AG04450 (cell line): ENCODE measurements at places on chromosomes 5 and 9. TPM values are rescaled to one million over a fixed set of nuclear protein-coding genes. Genes with fewer than 3 reads are reported as not detected.

DNA sequence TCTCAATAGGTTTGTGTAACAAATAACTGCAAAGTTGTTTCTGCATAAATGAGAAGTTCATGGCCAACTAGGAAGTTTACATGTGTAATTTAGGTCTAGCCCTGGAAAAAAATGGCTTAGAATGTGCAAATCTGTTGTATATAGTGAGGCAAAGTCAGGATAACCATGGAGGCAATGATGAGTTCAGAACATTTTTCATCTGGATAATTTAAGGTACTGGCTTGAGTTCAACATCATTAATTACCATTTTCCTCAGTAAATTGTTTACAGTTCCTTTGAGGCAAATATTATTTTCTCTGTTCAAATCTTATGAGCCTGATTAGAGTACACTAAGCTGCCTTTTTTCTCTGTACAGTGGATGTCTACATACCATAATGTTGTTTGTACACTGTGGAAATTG is 1259.0 kb upstream of the NUDT12 start:
- DNase-seq, result no peak

DNA sequence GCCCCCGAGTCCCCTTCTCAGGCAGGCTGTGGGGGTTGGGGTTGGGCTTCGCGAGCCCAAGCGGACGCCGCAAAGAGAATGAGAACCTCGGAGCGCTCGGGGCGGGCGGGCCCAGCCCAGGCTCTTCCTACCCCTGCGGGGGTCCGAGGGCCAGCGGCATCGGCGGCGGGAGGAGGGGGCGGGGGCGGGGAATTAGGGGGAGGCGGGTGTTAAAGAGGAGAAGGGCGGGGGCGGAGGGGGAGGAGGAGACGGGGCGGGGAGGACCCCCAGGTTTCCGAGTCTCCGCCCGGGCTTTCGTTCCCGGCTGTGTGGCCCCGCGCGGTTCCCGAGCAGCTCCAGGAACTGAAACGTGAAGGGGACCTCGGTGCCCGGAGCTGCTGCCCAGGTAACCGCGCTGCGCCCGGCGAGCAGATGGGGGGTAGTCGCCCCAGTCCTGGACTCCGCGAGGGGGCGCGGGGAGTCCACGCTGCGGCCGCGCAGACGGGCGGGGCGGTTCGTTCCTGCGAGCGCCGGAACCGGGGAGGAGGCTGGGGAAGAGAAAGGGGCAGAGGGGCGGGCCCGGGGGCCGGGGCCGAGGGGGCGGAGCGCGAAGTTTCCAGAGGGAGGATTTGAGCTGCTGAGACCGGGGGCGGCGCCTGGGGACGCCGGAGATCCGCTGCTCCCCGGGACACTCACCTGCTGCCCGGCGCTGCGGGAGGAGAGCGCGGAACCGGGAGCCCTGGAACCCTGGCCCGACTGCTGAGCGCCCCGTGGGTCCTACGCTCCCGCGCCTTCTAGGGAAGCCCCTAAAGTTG is 38.4 kb upstream of the PLEKHG4B start:
- DNase-seq, result no peak

DNA sequence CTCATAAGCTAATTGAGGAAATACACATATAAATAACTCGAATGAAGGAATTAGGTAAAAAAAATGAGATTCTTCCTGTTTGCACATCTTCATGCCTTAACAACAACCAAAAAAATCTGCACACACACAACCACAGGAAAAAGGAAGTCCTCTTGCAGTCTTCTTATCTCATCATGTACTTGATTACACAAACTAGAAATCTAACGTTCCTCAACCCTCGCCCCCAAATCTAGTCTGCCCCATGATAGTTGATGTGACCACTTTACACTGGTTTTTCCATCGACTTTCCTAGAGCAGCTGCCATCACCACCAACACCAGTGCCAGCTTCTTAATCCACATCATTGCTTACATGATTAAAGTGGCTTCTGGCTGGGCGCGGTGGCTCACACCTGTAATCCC is 31.2 kb upstream of the RNU6ATAC start:
- DNase-seq, result no peak

Gene ADGRD2
- not detected in 2 replicates for polyA plus RNA-seq

DNA sequence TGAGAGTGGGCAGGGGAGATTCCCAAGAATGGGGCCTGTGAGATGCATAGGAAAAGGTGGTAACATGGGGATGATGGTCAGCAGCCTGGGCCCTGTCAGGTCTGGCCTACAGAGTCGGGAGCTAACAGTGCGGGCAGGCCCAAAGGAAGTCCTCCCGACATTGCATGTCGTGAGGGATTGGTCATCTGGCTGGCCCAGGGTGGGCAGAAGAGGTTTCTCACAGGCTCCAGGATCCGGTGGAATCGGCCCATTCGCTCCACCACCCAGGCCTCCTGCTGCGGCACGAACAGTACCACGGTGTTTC is 514 bp downstream of the STOML2 start:
- DNase-seq, result no peak

Gene PAEP
- polyA plus RNA-seq, result not detected in 2 replicates
